ENCODE measurements at places on chromosomes 7 and 10.
A peak's percentile ranks its signal among the peaks of the same experiment; 100 is the strongest.

DNA sequence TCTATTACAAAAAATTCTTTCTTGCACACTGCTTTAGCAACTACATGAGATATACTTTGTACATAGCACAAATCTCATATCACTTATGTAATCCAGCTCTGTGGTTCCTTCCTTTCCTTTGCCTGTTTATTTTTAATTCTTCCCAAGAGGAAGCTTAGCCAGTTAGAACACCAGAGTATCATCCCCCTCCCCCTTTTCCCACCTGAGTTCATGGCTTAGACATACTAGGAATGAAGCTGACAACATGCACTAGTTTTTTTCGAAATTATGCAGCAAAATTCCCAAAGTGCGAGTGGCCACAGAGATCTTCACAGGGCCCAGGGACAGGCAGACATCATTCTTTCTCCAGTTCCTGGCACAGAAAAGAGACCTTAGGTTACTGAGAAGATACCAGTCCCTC, 17.8 kb downstream of the CAV1 start:
- DNase-seq = no peak

DNA sequence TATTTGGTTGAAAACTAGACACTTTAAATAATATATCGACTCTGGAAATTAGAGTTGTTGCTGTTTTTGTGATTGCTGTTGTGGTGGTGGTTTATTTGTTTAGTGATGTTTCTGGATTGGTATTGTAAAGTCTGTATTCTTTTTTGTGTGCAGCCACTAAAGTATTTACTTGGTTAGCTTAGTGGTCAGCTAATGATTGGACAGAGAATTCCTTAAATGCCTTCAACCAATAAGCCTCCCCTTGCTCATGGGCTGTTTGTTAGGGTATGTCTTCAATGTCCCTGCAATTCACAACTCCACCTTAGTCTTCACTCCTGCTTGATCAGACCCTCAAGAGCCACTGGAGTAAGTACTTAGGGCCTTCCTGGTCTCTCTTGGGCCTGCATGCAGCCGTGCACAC, 71.0 kb downstream of the PAXIP1 start:
- DNase-seq = no peak

DNA sequence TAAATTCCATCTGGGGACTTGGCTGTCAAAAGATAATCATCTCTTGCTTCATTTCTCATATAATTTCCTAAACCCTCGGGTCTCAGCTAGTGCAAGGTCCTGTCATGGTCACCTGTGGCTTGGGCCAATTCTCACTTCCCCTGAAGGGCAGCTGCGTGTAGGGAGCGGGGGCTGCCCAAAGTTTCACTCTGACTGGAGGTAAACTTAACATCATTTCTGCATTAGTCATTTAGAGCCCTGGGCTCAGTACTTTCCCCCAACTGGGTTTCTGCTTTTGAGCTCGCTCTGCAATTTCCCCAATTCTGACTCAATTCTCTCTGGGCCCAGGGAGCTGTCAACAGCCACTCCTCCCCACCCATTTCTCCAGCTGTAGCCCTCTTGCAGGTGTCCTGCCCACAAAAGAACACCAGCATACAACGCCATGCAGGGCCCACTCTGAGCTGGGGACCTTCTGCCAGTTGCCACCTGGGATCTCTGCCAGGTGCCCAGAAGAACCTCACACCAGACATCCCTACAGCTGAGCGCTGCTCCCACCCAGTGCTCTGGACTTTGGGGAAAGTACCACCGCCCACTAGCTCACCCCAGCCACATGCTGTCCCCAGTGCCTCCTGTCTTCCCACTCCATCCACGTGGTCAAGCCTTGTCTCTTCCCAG, 37.9 kb downstream of the VOPP1 start:
- peak; percentile 38 for DNase-seq

DNA sequence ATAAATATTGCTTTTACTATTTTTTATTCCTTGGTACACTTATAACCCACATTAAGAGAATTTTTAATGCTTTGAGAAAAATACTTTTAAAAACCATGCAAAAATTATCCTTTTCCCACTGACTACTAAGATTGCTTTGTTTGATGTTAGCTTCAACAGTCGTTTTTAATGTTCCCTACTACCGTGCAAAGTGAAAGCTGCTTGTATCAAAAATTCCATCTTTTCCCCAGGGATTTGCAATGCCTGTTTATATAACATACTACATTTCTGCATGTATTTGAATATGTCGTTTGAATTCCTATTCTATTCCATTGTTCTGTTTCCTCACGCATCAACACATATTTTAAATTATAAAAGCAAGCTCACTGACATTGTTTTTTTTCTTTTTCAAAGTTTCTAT, 54.4 kb downstream of the TFPI2 start:
- no peak for DNase-seq

DNA sequence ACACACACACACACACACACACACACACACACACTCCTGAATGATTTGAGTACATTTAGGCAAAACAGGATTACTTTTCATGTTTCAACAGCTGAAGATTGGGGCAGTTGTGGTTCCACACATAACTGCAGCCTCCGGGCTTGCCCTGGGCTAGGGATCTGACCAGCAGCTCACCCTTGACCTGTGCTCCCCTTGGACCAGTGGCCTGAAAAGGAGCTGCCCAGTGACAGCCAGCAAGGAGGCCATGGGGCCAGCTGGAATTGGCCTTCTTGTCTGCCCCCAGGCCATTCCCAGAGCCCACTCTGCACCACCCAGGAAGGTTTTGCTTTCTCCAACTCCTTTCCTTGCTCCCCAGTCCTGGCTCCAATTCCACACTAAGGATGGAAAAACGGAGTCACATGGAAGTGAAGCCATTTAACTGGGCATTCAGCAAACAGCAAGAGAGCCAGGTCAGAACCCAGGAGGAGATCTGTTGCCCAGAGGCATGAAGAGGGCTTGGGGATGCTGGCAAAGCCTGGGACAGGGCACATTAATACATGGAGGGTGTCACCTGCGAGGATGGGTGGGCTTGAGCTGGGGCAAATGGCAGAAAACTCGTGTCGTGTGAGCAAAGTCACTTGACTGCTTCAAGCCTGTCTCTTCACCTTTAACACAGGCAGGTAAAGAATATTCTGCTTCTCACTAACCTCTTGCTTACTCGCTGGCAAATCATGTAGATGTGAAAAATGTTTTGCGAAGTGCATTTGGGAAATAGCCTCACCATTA, 61.5 kb upstream of the GDF10 start:
- DNase-seq = no peak

DNA sequence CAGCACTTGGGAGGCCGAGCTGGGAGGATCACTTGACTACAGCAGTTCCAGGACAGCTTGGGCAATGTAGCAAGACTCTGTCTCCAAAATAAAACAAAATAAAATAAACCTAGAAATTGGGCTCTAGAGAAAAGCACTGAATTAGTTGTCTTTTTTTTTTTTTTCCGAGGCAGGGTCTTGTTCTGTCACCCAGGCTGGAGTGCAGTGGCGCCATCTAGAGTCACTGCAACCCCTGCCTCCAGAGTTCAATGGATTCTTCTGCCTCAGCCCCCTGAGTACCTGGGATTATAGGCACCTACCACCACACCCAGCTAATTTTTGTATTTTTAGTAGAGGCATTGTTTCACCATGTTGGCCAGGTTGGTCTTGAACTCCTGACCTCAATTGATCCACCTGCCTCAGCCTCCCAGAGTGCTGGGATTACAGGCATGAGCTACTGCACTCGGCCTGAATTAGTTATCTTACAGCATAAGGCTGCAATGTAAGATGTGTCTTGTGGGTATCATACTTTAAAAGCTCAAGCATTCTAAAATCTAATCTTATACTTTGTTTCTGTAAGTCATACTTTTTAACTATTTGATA, 12.8 kb downstream of the MEIG1 start:
- DNase-seq = peak; percentile 41

GRCh38 chr7:159329818-159330378, 185.2 kb upstream of the VIPR2 start:
- no peak for DNase-seq

- DNase-seq = no peak
Observed at GRCh38 chr10:7337431-7338171, 73.2 kb downstream of the SFMBT2 start.

- no peak for DNase-seq
Observed at GRCh38 chr10:110815354-110816004, 56.2 kb upstream of the PDCD4 start.

DNA sequence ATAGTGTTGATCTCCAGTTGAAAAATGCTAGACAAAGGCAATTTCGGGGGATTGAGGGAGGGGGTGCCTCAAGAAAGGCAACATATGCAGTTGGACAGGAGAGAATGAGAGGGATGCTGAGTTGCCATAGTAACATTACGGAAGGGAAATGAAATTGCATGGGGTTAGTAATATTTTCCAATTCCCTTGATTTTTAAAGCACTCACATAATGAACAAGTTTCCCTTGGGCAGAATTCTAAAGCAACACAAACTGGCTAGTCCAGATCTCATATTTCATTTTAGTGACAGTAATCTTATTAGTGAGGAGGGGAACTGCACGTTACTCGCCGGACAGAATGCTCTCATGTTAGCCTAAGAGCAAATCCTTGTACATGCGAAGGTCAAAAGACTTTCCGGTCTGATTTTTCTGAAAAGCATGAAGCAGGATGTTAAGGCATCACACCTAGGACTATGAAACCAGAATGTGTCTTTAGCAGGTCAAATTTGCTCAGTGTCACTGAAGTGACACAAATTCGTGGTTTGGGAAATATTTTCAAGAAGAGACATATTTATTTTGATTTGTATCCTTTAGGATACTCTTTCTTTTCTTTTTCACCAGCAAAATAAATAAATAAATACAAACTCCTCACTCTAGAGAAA, 165.5 kb downstream of the ANK3 start:
- DNase-seq = no peak

DNA sequence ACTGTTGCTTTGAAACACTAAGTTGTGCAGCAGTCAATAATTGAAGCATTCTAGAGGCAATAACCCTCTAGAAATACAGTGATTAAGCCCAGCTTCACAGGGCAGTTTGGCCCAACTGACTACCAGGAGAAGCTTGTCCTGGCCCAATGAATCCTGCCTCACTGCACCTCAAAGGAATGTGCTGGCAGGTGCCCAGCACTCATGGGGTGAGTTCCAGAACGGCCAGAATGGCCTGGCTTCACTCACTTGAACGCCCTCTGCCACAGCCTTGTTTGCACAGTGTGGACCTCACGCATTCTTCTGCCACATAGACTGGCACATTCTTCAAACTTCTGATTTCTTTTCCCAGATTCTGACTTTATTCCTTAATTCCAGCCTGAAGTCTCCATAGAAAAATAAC, 6.6 kb upstream of the ITIH2 start:
- no peak for DNase-seq

DNA sequence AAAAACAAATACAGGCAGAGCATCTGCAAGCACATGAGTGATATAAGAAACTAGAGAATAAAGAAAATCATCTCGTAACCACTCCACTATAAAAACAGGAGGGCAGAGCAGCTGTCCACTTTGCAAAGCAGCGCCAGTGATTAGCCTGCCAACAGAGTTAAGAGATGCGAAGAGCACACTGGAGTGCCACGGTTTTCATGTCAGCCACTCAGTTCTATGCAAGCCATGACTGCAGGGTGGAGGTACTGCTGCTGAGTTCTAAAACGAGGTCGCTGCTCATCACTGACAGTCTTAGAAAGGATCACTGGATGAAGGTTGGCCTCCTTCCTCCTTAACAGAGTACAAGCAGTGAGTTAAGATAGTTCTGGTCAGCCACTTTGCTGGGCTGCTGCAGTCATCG, 58.5 kb downstream of the FGFR2 start:
- no peak for DNase-seq

DNA sequence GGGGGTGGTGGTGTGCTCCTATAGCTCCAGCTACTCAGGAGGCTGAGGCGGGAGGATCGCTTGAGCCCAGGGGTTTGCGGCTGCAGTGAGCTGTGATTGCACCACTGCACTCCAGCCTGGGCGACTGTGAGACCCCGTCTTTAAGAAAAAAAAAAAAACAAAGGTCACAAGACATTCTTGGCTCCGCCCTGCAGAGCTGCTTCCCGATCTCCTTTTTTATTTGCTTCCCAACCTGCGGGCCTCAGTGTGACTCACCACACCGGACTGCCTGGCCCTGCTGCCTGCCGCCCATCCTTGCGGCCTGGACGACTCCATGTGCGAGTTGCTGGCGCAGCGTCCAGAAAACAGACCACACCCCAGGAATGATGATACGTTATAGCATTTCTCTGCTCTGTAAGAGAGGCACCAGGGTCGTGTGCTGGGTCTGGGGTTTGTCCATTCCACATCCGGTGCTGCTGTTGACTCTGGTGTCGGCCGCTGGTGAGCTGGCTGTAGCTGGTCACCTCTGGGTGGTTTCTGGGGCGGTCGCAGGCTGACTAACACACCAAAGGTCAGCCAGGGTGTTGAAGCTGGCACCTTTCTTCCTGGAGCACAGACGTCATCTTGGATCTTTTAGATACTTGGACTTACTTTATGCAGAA, 123.6 kb downstream of the TCF7L2 start:
- DNase-seq = no peak

DNA sequence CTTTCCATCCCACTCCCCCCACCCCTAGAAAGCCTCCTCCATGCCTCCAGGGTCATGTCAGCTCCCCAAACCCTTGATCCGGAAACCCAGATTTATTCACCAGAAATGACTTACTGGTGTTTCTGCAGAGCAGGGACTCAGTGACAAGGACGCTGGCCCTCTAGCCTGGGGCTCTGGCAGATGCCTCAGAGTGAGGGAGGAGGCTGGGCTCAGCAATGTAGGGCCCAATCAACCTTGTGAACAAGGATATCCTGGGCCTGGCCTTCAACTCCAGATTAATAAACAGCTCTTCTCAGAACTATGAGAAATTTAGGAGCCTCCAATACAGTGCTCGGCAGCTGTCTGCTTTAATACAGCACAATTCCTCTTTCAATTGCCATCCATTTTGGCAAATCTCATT, at the start of gene MBL2:
Gene MBL2 (minus strand): TSS at position 162 of the 400 bp plus-strand sequence. CDS start 1,149 bp downstream, outside the sequence.
- DNase-seq = no peak

- DNase-seq = no peak
Observed at GRCh38 chr10:128031216-128031615, 95.0 kb downstream of the MKI67 start.

DNA sequence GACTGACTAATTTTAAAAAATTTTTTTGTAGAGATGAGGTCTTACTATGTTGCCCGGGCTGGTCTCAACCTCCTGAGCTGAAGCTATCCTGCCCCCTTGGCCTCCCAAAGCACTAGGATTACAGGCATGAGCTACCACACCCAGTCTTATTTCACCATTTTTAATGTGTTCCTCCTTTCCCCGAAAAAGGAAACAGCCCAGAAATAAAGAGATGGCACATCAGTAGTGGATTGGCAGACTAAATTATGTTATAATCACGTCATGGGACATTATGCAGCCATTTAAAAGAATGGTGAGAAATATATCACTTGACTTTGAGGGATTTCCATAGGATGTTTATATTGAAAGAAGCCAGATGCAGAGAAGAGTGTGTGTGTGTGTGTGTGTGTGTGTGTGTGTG, 40.5 kb downstream of the CAPZA2 start:
- no peak for DNase-seq

- no peak for DNase-seq
Observed at GRCh38 chr10:71829896-71830295, 21.2 kb downstream of the PSAP start.

DNA sequence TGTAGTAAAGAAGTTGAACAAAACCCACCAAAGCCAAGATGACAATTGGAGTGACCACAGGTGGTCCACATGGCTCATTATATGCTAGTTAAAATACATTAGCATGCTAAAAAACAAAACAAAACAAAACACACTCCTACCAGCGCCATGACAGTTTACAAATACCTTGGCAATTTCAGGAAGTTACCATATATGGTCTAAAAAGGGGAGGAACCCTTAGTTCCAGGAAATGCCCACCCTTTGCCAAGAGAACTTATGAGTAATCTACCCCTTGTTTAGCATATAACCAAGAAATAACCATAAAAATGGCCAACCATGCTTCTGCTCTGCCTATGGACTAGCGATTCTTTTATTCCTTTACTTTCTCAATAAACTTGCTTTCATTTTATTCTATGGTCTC, 979.1 kb upstream of the POT1 start:
- no peak for DNase-seq

GRCh38 chr7:121643320-121643719, 229.6 kb upstream of the PTPRZ1 start:
- no peak for DNase-seq

All from stimulated activated CD4-positive, alpha-beta T cell treated with anti-CD3 and anti-CD28 coated beads, TNF-alpha, amount 100 ng/mL, for 1 hour (primary cell).